ENCODE measurements at places on chromosomes 2 and 18.

DNA sequence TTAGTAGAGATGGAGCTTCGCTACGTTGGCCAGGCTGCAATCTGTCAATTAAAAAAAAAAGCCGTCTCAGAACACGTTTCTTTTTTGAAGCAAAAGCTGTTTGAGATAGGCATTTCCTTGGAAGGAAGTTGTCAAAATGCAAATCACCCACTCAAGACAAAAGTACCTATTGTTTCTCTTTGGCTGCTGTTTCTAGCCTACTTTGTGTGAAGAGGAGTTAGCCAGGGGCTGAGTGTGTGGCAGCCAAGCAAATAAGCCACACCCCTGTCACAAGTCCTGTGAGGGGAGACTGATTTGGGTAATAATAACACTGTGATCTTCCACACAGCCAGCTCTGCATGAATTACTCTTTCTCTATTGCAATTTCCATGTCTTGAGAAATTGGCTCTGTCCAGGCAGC is 47.4 kb upstream of the CDCA7 start:
- no peak for DNase-seq

- DNase-seq: no peak
Measured at GRCh38 chr2:111005307-111005706, 115.4 kb upstream of the BCL2L11 start.

GRCh38 chr18:48597671-48598070 is 58.8 kb downstream of the CTIF start:
- no peak for DNase-seq

GRCh38 chr2:100334929-100335328 is 12.6 kb upstream of the LONRF2 start:
- no peak for DNase-seq

- DNase-seq: no peak
Measured at GRCh38 chr2:181553244-181553643, 96.1 kb downstream of the ITGA4 start.

DNA sequence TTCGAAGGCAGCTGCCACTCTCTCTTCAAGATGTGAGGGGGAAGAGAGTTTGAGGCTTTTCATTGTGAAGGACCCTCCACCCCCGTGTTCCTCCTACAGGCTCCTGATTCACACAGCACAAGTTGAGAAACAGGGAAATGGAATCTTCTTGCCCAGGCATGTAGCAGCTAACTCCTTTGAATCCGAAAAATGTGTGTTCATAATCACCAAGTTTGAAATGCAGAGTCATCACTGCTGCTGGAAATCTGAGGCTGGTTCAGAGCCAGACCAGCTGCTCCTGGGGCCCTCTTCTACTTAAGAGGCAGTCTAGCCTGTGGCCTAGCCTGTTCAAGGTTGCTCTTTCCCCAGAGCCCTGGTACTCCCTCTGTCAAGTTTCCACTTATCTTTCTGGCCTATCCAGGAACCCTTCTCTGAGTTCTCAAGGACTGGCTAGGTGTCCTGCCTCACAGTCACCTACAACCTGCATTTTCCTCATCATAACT is 166.4 kb downstream of the TMEM247 start:
- DNase-seq: no peak

DNA sequence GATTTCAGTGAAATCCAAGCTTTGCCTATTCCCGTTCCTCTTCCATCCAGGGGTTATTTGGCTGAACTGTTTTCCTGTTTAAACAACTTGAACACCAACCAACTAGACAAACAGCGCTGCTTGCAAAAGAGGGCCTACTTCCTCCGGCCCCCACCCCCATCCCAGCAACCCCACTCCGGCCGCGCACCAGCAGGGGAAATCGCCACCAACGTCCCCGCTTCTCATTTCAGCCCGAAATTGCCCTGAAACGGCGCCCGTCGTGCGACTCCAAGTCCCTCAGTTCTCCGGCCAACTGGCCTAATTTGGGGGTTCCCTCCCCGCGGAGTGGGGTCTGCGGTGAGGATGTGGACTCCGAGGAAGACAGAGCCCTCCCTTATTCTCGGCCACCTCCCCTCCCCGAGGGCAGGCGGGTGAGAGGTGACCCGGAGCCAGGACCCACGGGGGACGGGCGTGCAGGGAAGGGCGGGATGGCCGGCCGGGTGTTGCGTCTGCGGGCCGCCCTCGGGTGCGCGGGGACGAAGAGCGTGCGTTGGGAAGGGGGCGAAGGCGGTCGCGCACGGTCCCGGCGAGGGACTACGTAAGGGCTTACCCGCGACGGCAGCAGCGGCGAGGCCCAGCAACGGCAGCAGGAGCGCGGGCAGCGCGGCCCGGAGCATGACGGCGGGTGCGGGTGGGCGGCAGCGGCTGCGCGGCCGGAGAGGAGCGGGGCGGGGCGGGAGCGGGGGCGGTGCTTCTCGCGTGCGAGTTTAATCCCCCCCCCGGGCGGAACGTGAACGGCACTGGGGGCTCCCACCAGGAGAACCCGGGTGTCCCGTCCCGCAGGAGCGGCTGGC is at the start of gene CD302:
Gene CD302 (minus strand): TSS at position 666 of the 833 bp plus-strand sequence. CDS start 10 bp downstream, at position 656.
- no peak for DNase-seq

DNA sequence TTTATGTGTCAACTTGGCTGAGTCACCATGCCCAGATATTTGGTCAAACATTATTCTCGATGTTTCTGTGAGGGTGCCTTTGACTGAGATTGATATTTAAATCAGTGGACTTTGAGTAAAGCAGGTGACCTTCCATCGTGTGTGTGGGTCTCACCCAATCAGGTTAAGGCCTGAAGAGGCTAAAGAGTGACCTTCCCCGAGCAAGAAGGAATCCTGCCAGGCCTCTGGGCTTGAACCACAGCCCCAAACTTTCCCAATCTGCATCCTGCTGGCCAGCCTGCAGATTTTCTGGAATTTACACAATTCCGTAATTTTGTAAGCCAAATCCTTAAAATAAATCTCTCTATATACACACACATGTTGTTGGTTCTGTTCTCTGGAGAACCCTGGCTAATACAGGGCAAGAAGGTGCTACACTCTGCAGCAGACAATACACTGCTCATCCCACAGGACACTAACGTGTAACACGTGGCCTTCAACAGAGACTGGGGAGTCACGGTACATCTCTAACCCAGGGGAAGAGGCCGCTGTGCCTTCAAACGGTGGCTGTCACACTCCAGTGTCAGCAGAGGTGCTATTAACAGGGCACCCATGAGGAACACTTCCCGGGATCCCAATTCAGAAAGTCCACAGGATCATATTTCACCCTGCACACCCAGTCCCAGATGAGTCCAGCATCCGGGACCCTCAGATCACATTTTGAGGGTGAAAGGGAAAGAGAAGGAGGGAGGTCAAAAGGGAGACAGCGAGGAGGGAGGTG is 113.1 kb upstream of the ID2 start:
- DNase-seq: no peak

DNA sequence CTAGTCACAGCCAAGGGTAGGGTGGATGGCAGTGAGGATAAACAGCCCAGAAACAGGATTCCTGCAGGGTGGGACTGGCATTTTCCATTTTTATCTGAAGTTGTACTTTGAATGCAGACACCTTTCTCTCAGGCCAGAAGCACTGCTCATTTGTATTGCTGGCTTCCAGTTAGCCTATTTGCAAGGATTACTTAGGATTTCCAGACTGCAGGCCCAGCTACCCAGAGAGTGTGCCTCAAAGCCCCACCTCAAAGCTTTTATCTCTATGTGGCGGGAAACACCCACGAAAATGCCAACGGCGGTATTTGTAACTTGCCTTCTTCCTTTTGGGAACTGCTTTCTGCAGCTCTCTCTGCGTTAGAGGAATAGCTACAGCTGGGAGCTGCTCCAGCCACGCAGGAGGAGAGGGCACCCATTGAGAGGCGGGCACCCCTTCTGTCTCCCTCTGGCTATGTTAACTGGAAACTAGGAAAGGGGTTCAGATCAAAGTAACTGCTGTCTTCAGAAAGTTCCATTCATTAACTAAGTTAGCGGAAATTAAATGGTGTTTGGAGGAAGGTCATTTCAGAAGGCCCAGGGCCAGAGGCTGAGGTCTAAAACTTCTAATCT is 144.9 kb downstream of the TGIF1 start:
- DNase-seq: no peak

DNA sequence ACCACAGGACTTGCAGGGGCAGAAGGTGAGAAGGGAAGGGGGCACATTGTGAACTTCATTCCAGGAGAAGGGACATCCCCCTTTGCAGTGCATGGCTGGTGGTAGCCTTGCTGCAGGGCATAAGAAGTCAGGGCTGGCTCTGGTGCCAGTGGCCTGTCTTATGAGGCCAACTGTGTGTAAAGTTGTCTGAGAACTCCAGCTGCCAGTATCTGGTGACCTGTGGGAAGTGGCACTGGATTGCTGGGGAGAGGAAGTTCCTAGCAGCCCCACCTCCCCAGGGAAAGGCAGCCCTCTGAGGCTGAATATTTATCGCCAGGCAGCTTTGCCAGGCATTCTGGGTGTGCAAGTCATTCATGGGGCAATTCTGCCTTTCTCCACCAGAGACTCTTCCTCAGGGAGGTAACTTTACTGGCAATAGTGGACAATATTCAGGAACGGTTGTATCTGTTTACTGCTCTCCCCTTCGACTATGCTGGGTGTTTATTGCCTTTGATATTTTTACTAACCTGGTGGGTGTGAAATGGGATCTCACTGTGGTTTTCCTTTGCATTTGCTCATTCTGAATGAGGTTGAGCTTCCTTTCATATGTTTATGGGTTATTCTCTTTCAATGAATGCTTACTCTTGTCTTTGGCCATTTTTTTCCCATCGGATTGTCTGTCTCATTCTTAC is 12.3 kb downstream of the TRPM8 start:
- no peak for DNase-seq

GRCh38 chr18:43789234-43790000 is 512.1 kb upstream of the SYT4 start:
- DNase-seq: no peak

DNA sequence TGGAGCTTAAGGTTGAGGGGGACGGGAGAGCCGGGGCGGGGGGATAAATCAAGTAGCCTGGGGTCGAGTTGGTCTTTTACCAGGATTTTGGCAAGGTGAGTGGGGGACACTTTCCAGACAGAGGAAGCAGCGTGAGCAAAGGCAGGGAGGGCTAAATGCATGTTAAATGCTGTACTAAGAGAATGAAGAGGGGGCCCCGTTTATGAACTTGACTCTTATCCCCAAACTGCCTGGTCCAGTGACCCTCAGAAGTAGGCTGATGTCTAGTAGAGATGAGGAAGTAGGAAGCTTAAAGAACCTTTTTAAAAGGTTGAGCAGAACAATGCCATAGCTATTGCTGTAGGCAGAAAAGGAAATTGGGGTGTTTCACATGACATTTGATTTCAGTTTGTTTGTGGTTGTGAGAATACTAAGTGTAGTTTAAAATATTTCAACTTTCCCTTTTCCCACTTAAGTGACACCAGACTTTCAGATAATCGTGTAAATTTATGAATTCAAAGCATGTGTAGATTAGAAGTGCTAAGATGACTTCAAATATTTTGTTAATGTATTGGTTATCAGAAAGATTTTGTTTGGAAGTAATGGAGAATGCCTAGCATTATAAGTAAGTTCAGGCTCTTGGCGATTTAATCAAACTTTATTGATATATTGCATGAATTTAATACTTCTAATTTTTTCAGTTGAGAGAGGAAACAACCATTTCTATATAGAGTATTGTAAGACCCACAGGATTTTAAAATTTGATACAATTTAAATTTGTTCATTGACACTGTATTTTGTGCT is 1.8 kb downstream of the REL start:
- no peak for DNase-seq

DNA sequence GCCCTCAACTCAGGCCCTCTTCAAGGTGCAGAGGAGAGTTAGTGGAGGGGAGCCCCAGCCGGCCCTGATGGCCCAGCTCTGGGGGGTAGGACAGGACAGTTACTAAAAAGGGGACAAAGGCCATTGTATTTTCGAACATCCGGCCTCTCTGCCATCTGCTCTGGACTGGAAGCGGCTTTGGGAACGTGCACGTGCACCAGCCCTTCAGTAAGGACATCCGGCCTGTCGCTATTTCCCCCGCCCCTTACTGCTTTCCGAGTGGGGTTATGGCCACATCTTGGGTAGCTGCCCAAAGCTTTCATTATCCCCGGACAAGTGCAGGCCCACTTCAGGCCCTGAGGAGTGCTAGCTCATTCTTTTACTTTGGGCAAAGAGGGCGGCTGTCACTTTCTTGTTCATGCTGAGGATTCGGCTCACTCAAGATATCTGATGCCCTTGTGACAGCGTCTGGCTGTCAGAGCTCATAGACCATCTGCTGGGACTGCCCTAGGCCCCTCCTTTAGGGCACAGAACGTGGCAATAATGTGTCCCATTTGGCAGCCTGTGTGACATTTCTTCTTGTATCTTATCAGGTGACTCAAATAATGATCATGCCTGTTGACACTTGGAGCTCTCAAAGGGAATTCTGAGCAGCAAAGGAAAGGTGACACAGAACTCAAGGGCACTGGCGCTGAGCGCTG is 17.5 kb downstream of the SLC4A3 start:
- DNase-seq: no peak
